ENCODE measurements at places on chromosomes 7 and 10.

- no peak for DNase-seq
Measured at GRCh38 chr7:103058122-103058521, 16.5 kb downstream of the FBXL13 start.

GRCh38 chr7:289756-290553, at the start of gene FOXL3:
FOXL3 (plus strand) TSS chr7:290170; CDS start chr7:290170, 0 bp downstream.
- DNase-seq = no peak

DNA sequence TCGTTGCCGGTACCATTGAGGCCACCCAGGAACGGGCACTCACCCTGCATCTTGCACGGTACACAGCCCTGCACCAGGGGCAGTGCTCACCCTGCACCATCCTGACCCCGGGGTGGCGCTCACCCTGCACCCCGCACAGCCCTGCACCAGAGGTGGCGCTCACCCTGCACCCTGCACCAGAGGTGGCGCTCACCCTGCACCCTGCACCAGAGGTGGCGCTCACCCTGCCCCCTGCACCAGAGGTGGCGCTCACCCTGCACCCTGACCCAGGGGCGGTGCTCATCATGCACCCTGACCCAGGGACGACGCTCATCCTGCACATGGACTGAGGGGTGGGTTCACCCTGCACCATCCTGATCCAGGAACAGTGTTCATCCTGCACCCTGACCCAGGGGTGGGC, 6.4 kb downstream of the TUBGCP2 start:
- no peak for DNase-seq

- DNase-seq = no peak
Measured at GRCh38 chr10:59000162-59000825, 176.1 kb upstream of the PHYHIPL start.

- no peak for DNase-seq
Measured at GRCh38 chr7:116398672-116399071, 100.9 kb upstream of the CAV2 start.

- no peak for DNase-seq
Measured at GRCh38 chr7:135690566-135690965, 28.3 kb downstream of the STMP1 start.

Measured in CD4-positive, alpha-beta T cell treated with Interleukin-12 subunit alpha and Interleukin-12 subunit beta, for 1 hour (primary cell).